ENCODE measurements at places on chromosomes 13 and 19.
A peak's percentile ranks its signal among the peaks of the same experiment; 100 is the strongest.

DNA sequence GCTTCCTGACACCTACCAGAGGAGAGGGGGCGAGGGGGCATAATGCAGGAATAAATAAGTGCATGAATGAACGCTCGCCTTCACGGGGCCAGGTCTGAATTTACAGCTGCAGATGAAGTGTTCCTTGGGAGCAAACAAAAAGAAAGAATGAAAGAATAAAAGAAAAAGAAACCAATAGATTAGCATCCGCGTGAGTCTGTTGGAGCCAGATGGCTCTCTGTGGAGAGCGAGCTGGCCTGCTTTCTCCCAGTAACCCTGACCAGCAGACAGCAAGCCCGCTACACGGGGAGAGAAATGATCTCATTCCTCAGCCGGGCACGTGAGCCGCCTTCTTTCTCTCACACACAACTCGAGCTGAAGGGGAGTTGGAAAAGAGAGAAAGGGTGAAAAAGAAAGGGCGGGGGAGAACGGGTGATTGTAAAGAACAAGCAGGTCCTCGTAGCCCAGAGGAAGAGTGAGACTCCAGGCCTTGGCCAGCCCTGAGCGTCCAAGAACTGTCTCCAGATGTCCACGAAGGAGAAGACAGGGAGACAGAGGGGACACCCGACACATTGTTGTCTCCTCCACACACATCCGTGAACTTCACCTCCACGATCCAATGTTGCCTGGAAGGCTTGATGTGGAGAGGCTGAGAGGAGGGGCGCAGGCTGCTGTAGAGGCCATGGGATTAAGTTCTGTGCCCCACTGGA, 81.4 kb downstream of the RNASEH2B start:
- peak; percentile 84 for DNase-seq

DNA sequence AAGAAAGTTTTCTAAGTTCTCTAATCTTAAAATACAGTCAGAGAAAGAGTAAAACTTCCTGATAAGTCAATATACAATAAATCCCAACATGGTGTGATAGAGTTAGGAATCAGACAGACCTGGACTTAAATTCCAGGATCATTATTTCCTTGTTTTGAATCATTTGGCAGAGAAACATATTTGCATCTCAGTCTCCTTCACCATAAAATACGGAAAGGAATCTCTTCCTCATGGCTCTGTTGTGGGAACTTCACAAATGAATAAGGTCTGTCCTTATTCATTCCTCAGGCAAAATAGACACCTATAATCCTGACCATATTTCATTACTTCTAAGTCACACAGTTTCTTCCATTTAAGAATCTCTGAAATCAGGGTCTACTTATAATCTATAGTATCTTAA, 19.3 kb upstream of the SERP2 start:
- no peak for DNase-seq

- no peak for DNase-seq
These were observed 8.0 kb downstream of the RXFP2 start for GRCh38 chr13:31747291-31747690.

- DNase-seq: peak; percentile 47
These were observed 431 bp downstream of the FUT3 start for GRCh38 chr19:5850743-5851293.

DNA sequence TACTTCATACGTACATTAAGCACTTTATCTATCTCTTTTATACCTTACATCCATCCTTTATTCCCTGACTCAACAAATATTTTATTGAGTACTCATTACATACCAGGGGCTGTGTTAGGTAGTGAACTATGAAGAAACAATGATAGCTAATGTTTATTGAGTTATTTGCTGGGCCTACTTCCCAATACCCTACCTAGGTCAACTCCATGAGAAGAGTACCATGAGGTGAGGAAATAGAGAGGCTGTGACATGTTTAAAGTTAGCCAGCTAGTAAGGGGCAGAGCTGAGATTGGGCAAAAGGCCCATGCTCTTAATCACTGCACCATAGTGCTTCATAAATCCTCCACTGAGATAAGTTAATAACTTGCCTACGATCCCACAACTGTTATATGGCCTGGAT, 79.9 kb downstream of the FREM2 start:
- DNase-seq: no peak

DNA sequence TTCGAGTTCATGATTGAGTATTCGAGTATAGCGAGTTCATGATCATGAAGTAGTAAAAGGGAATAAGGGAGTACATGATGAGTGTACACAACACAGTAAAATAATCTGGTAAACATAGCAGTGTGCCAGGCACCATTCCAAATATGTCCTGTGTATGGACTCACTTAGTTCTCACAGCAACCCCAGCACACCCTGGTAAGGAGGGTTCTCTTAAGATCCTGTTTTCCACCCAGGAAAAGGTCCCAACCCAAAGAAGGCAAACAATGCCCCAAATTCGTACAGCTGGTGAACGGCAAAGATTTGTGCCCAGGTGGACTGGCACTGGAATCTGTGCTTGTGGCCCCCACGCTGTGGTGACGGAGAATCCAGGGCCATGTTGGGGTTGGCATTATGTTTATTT, 21.4 kb downstream of the HPN start:
- DNase-seq: no peak

DNA sequence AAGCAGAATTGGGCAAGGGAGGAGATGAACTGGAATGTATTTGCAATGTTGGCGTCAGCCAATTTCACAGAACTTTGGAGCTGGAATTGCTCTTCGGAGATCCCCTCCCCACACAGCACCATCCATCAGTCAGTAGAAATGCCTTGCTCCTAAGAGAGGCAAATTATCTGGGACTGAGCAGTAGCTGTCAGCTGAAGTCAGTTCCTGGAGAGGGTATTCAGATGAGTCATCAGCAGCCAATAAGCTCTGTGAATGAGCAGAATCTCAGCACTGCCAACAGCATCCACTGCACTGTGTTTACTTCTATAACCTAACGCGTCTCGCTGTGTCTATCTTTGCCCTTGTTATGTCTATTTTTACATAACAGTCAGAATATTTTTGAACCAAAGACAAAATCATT, 213.7 kb downstream of the SLITRK5 start:
- no peak for DNase-seq

DNA sequence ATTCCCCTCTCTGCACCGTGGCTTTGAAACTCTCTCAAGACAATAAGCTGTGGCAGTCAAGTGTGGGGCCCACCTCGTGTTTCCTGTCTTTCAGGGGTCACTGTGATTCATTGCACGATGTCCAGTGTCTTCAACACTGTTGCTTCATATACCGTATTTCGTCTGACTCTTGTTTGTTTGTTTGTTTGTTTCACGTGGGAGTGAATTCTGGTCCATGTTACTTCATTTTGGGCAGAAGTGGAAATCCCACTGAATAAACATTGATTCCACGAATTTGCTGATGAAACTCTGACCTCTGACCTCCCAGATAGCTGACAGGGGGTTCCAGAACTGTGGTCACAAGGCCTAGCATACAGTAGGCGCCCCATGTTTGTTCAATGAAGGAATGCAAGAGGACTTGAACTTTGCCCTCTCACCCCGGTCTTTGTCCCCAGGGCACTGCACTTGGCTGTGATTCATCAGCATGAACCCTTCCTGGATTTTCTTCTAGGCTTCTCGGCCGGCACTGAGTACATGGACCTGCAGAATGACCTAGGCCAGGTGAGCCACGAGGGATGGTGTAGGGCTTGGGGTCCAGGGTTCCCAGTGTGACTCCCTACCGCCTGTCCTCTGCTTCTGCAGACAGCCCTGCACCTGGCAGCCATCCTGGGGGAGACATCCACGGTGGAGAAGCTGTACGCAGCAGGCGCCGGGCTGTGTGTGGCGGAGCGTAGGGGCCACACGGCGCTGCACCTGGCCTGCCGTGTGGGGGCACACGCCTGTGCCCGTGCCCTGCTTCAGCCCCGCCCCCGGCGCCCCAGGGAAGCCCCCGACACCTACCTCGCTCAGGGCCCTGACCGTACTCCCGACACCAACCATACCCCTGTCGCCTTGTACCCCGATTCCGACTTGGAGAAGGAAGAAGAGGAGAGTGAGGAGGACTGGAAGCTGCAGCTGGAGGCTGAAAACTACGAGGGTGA, 5.1 kb downstream of the NFKBIB start:
- DNase-seq: no peak

- no peak for DNase-seq
These were observed 13.4 kb upstream of the COLGALT1 start for GRCh38 chr19:17542042-17542441.

GRCh38 chr13:19587635-19588300, 26.4 kb upstream of the TPTE2 start:
- DNase-seq: peak; percentile 42

DNA sequence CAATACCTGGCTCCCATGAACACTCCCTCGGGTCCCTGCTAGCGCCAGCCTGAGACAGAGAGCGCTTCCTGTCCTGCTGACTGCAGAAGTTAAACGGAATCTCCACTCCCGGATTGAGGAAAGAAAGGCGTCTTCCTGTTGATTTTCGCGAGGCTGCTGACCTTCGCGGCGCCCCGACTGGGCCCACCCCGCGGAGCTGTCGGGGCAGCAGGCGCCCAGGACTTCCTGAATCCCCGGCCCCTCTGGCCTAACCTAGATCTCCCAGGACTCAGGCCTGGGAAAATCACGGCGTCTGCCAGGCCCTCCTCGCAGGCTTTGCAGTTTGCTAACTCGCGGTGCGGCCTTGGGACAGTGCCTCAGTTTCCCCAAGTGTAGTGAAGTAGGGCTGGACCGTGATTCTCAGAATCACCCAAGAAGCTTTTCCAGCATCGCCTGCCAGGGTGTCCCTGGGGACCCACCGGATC, 108.8 kb downstream of the KCTD15 start:
- no peak for DNase-seq

DNA sequence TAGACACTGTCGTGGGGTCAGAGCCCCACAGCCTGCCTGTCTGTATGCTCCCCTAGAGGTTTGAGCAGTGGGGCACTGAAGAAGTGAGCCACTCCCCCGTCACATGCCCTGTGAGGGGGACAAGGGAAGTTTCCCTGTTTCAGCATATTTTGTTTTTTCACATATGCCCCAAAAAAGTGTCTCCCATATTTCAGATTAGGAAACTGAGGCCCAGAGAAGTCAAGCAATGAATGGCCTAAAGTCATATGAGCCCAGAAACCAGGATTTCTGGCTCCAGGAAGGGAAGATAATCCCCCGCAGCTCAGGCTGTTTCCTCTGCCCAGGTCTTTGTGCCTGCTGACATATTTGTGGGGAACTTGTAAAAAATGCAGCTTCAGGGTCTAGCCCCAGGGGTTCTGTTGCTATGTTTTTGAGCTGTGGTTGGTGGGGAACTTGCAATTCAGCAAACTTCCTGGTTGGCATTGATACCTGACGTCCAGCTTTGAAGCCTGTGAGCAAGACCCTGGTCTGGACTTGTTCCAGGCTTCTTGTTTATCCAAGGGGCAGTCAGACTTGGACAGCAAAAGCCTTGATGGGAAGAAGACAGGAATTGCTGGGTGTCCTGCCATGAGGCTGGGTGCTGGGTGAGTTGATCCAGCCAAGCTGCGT, 9.5 kb downstream of the RASL11A start:
- DNase-seq: no peak

- DNase-seq: no peak
These were observed 76.7 kb downstream of the RASL11A start for GRCh38 chr13:27347211-27347772.

- DNase-seq: no peak
These were observed 16.2 kb downstream of the EVI5L start for GRCh38 chr19:7846155-7846646.

GRCh38 chr13:110536006-110536693, 25.4 kb downstream of the RAB20 start:
- no peak for DNase-seq

DNA sequence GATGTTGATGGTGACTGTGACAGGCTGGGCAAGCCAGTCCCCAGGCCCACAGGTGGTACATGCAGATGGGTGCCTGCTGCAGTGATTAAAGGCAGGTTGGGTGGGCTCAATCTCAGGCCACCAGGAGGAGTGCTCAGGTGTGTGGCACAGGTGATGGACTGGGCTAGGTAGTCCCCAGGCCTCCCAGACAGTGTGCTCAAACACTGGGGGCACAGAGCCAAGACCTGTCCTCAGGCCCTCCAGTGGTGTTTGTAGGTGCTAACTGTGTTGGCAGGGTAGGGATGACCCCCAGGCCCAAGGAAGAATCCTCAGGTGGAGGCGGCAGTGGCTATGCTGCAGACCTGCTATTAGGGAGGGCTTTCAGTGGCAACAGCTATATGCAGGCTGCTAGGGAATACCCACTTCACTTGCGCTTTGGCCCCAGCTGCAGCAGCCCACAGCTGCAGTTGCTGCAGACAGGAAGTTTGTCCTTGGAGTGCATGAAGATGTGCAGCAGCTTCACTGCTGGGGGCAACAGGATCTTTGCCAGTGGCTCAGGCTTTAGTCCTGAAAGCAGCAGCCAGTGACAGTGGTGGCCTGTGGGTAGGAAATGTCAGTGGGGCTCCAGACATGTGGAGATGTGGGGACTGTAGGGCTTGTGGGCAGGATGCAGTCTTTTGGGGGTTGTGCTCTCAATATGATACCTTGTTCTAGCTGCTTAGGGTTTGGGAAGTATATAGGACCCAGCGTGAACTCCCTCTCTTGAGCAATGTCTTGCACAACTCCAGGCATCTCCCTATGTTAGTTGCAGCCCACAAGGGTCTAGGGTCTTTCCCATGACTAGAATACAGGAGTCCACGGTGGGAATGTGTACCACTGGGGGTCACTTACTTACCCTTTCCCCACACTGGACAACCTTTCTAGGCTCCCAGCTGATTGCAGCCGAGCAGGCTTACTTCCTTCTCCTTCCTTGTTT, 54.1 kb upstream of the MLNR start:
- DNase-seq: no peak

GRCh38 chr19:37361994-37362393, 8.9 kb upstream of the ZNF527 start:
- DNase-seq: peak; percentile 13

DNA sequence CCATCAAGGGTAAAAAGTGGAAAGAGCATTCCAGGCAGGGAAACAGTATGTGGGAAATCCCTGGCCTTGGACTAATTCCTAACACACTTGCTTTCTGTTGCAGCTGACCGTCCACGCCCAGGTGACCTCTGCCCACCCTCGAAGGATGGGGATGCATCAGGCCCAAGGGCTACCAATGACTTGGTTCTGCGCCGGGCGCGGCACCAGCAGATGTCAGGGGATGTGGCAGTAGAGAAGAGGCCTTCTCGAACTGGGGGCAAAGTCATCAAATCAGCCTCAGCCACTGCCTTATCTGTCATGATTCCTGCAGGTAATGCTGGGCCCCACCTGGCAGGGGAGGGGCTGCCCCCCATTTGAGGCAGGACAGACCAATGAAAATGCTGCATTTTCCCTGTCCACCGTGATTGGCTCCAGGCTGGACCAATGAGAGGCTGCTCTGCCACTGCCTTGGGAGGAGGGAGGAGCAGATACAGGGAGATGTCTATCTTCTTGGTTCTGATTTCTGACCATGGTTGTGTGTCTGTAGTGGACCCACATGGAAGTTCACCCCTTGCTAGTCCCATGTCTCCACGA, 12.6 kb downstream of the DNASE2 start:
- DNase-seq: peak; percentile 36

GRCh38 chr13:19592657-19593180, 31.4 kb upstream of the TPTE2 start:
- DNase-seq: no peak

DNA sequence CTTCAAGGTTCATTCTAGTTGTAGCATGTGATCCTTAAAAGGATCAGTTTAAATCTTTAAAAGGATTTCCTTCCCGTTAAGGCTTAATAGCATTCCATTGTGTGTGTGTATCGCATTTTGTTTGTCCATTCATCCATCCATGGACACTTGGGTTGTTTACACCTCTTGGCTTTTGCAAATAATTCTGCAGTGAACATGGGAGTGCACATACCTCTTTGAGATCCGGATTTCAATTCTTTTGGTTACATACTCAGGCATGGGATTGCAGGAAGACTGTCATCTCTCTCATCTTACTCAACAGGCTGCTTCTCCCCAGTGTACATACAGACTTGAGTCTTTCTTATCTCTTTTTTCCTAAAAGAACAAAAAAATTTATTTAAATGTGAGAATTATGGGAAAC, 1.2 kb downstream of the RNF113B start:
- DNase-seq: no peak

- peak; percentile 52 for DNase-seq
These were observed 32.7 kb upstream of the ZNF254 start for GRCh38 chr19:24054044-24054935.

All from GM03348 (cell line).